ENCODE measurements at places on chromosomes 7 and 10.

DNA sequence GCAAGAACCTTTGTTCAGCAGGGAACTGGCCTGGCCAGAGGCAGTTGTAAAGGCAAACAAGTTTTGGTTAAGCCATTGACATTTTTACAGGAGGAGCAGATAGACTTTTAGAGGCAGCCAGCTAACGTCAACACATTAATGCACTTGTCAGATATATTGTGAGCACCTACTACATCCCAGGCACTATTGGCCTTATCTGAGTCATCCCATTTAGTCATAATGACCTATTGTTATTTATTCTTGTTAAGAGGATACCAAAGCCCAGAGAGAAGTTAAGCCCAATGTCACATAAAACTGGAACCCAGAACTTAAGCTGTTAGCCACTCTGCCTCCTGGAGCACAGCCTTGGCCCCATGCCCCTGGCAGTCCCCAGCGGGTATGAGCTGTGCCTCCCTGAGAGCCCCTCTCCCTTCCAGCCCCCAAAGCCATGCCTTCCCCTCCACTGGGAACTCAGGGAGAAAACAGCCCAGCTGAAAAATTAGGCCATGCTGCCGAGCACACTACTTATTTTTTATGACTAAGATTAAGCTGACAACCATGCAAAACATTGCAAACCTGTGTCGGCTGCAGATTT is 32.7 kb upstream of the TRIM8 start:
- DNase-seq, result no peak

GRCh38 chr10:62625484-62625883 is 179.0 kb upstream of the ADO start:
- no peak for DNase-seq

DNA sequence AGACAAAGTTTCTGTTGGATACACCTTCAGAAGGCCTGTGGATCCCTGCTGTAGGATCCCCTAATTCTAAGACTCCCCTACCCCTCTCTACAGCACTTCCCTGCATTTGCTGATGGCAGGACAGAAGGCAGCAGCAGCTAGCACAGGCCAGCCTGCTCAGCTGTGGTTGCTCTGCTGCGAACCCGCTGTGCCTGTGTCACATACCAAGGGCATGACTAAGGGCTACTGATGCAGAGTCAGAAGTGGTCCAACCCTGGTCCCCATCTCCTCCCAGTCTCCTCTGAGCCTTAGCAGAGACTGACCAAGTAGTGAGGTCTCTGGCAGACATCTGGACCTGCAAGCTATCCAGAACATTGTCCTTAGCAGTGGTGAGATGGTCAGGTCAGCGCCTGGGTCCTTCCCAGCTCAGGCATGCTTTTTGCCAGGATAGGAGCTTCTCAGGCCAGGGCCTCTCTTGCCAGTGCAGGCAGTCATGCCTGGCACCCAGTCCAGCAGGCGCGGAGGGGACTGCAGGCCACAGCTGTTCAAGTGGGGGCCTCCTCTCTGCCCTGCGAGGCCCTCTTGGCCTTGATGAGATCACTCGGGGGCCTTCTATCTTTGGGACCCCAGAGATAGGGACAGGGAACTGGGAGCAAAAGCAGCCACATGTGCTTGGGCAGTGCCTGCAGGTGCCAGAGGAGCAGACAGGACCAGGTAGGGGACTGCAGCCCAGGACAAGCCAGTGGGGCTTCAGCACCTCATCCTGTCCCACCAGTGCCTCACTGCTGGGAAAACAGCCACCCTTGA is 146.4 kb downstream of the ZNF248 start:
- no peak for DNase-seq

GRCh38 chr10:52566471-52567246 is 205.9 kb downstream of the MBL2 start:
- no peak for DNase-seq

- DNase-seq, result no peak
Measured at GRCh38 chr7:123637203-123637602, 18.5 kb upstream of the LMOD2 start.

DNA sequence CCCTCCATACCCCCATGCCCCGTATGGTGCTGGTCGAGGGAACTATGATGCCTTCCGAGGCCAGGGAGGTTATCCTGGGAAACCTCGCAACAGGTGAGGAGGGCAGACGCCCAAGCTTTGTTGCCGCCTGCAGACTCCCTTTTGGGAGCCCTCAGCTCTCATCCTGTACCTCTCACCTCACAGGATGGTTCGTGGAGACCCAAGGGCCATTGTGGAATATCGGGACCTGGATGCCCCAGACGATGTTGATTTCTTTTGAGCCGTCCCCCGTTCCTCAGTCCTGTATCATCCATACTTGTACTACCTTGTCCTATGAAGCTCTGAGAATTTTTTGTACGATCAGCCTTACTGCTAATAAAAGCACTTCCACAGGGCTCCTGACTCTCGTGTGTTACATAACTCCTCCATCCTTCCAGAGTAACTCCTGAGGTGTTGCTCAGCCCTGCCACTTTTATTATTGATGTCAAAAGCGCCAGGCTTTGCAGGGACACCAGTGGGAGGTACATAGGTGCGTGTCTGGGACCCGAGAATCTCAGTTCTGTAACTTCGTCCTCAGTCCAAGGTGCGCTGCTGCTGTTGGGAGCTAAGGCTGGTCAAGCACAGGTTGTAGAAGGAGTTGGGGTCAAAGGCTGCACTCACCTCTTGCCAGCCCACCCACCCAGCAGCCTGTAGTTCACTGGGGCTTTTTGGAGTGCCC is 1.1 kb downstream of the UFSP1 start:
- peak; percentile 74 for DNase-seq

DNA sequence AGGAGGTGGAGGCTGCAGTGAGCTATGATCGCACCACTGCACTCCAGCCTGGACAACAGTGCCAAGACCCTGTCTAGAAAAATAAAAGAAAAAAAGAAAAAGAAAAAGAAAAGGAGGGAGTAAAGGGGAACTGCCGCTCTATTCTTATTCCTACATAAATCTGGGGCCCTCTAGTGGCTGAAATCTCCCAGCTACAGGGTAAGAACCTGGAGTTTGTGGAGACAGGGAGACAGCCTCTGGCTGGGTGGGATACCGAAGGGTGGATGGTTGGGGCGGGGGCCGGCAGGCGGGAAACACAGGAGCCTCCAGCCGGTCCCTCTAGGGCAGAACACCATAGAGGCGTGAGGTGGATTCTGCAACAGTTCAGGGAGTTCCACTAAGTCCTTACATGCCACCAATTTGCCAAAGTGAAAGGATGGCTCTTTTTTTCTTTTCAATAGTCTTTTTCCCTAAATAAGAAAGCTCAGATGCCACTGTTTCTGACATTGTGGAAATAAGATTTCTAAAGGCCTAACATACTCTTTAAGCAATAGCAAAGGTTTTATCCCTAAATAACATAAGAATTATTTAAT is 117.3 kb downstream of the SVIL start:
- DNase-seq, result no peak

DNA sequence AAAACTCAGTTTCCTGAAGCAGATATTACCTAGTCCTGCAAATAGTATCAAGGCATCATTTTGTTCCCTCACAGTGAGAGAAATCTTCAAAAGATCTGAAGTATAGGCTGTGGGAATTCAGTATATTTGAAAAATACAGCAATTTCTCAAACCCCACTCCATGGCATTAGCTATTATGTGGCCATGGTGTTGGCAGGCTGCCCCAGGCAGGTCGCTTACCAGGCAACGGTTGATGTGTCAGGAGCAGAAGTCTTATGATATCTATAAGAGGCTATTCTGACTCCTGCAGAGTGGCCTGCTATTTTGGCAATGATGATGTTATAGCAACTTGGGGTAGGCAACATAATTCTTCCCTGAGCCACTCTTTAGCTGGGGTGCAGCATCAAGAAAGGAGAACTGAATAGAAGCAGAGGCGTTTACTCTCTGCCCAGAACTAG is 187.9 kb downstream of the PLXDC2 start:
- DNase-seq, result no peak

DNA sequence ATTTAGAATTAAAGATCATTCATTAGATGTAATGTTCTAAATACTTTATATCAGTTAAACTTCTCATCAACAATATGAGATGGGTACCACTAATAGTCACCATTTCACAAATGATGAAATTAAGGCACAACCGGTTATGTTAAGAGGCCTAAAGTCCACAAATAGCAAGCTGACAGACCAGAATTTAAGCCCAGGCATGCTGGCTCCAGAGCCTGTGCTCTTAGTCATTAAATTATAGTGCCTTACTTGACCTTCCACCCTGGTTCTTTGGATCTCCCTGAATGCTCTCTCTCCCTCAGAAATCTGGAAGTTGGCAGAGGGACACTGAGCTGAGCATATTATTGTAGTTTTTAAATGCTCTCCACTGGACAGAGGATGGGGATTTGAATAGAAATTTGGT is 3.6 kb downstream of the LIPN start:
- DNase-seq, result no peak

DNA sequence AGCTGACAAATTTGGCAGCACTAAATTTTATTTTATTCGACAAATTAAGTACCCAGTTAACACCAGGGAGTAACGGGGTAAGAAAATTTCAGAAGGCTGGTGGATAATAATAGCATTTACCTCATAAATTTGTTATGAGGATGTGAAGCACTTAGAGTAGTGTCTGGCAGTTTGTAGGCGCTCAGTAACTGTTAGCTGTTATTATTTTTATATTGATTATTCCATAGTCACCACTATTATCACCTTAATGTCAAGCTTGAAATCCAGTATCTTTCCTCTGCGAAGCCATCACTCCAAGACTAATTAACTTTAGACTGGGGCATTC is 563 bp upstream of the COA1 start:
- DNase-seq, result no peak

GRCh38 chr7:47698386-47698785 is 116.5 kb upstream of the TNS3 start:
- DNase-seq, result no peak

GRCh38 chr7:45236666-45237065 is 79.1 kb downstream of the RAMP3 start:
- DNase-seq, result no peak

- no peak for DNase-seq
Measured at GRCh38 chr7:137343281-137343841, at the start of gene PTN. Gene PTN, minus strand, starts transcription at chr7:137343733. Its CDS starts 88,760 bp downstream, at chr7:137254973.

GRCh38 chr10:121741248-121741792 is 143.1 kb upstream of the FGFR2 start:
- no peak for DNase-seq

- DNase-seq, result no peak
Measured at GRCh38 chr10:47330366-47330765, 8.1 kb downstream of the GDF2 start.

- no peak for DNase-seq
Measured at GRCh38 chr7:94297397-94297838, 97.3 kb upstream of the COL1A2 start.

- no peak for DNase-seq
Measured at GRCh38 chr7:40474790-40475680, 340.2 kb downstream of the SUGCT start.

DNA sequence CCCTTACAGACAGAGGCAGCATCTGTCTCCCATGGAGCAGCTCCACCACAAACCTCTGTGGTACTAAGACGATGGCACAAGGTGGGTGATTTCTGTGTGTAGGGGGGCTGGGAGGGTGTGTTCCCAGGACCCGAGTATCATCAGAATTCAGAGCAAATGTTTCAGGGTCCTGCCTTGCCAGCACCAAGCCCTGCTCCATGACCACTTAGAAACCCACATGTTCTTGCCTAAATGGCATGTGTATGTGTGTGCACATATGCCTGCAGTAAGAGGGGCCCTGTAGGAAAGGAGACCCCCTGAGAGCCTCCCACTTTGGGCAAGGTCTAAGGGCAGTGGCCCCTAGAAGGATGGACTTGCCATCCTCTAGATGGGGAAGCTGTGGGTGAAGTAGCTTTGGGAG is 17.1 kb upstream of the MGMT start:
- DNase-seq, result no peak

- no peak for DNase-seq
Measured at GRCh38 chr10:62033125-62033524, 131.6 kb downstream of the ARID5B start.

- DNase-seq, result no peak
Measured at GRCh38 chr7:84085998-84086397, 108.6 kb downstream of the SEMA3A start.

GRCh38 chr7:117863618-117864017 is 9.6 kb downstream of the CTTNBP2 start:
- DNase-seq, result no peak

DNA sequence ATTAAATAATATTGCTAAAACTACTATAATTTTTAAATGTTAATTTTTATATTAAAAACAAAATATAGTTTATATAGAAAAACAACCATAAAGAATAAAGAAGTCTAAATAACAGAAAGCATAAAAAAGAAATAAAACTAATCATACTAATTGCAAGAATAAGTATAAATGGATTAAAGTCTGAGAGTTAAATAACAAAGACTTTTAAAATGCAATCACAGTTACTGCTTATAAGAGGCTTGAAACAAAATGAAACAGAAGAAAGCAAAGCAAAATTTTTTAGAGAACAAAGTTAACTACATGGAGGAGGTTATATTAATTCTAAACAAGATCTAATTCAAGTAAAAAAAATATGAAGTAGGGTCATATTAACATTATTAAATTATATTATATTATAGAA is 41.1 kb downstream of the PRR15 start:
- DNase-seq, result no peak

DNA sequence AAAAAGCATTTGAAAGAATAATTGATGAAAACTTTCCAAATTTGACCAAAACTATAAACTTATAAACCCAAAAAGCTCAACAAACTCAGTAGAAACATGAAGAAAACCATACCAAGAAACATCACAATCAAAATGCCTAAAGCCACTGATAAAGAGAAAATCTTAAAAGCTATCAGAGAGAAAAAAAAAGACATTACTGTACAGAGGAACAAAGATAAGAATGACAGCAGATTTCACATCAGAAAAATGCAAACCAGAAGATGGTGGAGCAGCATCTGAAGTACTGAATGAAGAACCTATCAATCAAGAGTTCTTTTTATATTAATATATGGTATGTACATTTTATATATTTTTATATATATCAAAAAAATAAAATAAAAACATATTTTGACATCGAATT is 2.4 kb upstream of the GPAM start:
- DNase-seq, result no peak

DNA sequence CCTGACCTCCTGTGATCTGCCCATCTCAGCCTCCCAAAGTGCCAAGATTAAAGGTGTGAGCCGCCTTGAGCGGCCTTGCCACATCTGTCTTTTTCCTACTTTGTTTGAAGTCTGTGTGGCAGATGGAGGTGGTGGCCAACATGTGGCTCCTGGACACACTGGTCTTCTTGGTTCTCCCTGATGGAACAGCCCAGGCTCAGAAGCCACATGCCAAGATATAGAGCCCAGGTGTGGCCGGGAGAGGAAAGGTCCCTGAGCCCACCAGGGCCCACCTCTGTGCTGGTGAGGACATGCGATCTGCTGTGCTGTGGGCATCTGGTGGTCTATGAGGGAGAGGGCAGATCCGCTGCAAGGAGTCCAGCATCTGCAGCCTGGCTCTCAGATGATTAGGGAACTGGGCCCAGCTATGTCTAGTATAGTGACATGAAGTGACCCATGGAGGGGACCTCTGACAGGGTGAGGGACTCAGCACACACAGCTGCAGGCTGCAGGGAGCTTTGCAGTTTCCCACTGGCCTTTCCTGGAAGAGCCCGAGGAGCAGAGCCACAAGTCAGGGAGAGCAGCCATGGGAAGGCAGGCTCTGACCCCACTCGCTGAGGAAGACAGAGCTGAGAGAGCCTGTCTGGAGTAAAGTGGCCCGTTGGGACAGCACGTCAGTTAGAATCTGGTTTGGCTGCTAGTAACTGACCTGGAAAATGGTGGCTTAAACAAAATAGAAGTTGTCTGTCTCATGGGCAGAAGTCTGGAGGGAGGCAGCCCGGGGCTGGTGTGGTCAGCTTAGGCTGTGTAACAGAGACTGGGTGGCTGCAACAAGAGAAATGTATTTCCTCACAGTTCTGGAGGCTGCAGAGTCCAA is 25.9 kb downstream of the ADCY1 start:
- DNase-seq, result peak; percentile 26

Data from activated CD8-positive, alpha-beta memory T cell treated with anti-CD3 and anti-CD28 coated beads for 24 hours (primary cell).